Activated CD4-positive, alpha-beta T cell treated with anti-CD3 and anti-CD28 coated beads for 36 hours (primary cell): ENCODE measurements at places on chromosomes 2 and 18.

DNA sequence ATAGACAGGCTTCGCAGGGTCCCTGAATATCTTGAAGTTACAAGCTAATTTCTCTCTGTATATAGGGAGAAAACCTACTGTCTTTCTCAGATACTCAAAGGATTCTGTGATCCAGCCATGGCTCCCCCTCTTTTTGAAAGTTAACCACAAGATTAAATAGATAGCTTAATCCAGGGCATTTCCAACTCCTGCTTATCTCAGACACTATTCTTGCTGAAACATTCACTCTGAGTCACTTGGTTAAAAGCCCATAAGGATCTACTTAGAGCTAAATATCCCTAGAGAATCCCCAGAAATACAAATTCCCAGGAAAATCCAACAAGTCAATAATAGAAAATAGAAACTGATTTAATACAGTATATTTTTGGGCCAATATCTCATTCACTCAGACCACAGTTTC is 179.1 kb upstream of the LYPD1 start:
- no peak for DNase-seq

- no peak for DNase-seq
These were observed 15.3 kb downstream of the SNORC start for GRCh38 chr2:232885264-232885961.

DNA sequence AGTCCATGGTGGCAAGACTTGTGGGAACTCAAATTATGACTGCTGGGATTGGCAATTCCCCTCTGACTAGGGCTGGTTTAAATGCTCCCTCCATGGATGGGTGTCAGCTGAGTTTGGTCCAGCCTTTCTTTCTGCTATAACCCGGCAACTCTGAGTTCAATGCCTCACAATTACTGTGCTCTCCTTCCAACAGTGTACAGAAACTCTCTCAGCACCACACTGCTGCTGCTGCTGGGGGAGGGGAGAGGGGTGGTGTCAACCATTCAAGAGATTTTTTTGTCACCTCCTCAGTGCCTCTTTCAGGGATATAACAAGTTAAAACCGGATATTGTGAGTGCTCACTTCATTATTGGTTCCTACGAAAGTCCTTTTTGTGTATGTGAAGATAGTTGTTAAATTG is 830.3 kb upstream of the NXPH2 start:
- DNase-seq, result no peak

- no peak for DNase-seq
These were observed 1548.1 kb upstream of the ZEB2 start for GRCh38 chr2:146068051-146068450.

DNA sequence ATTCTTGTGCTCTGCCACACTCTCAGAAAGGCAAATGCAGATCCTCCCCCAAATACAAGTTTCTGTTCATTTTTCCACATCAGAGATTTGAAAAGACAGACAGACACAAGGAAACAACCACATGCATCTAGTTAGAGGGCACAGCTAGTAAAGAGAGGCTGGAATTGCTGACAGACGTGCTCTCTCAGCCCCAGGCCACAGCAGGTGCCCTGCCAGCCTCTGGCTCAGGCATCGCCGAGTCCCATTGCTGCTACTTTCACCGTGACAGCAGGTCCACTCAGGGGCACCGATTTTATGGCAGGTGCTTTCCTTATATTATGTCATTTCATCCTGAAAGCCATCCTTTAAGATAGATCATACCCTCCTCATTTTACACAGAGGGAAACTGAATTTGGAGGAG is 507.5 kb downstream of the EIPR1 start:
- no peak for DNase-seq

DNA sequence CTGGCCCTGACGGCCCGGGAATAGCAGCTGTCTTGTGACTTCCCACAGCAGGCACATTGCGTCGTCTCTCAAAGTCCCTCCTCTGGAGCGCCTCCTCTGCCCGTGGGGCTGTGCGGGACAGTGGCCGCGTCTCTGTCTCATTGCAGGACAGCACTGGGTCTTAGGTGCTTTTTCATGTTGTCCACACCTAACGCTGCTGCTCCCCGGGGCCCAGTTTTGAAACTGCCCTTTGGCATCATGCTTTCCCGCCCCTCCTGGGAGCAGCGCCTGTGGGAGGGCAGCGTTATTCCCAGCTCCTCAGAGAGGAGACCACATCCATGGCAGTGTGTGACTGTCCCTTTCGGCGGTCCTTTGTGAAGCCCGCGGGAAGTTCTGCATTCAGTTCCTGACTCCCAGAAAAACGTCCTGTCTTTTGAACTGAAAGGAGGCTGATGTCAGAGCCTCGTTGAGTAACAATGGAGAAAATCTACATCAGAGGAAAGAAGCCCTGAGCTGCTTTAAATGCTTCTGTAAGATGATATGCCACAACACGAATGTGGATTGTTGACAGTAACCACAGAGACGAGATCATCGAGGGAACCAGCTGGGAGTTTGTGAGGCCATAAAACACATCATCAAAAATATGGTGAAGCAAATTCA is 226.0 kb downstream of the FAM210A start:
- peak; percentile 31 for DNase-seq

DNA sequence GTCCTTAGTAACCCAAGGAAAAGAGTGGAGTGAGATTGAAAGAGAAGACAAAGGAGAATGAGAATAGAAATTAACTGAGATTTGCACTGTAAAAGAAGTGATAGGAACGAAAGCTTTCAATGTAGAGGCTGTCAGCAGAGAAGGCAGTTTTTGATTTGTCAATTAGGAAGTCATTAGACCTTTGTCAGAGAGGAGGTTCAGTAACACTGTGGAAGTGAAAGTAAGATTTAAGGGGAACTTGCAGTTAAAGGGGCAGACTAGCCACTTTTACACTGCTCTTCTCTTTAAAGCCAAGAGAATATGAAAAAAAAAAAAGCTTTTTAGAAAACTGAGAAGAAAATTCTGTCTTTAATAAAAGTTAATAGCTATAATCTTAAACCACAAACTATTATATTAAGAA is 11.5 kb upstream of the KYNU start:
- DNase-seq, result no peak
